ENCODE measurements at places on chromosomes 2 and 18. TPM values are rescaled to one million over a fixed set of nuclear protein-coding genes. Genes with fewer than 3 reads are reported as not detected.

DNA sequence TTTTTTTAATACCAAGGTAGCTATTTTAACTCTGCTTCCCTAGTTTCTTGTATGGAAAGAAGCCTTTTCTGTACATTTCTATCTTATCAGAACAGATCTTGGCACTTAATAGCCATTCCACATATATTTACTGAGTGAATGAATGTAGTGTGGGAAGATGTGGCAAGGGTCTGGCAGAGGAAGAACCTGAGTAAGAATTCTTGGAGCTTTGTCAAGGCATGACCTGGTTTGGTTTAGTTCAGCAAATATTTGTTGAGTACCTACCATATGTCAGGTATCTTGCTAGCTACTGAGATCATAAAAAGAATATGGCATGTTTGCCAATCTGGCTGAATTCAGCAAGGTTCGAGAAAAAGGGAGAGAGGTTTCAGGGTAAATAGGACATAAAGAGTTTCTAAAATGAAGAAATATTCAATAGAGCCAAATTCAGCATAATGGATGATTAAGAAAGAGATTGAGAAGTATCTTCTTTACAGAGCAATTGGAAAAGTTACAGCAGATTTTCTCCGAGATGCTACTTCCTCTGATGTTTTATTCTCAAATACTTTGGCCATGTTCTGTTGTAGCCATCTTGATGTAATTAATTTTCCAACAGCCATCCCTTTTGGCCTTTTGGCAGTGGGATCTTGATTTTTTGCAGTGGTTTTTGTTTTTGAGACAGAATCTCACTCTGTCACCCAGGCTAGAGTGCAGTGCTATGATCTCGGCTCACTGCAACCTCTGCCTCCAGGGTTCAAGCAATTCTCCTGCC lies 21.7 kb upstream of the MEP1B start:
- DNase-seq, result no peak

DNA sequence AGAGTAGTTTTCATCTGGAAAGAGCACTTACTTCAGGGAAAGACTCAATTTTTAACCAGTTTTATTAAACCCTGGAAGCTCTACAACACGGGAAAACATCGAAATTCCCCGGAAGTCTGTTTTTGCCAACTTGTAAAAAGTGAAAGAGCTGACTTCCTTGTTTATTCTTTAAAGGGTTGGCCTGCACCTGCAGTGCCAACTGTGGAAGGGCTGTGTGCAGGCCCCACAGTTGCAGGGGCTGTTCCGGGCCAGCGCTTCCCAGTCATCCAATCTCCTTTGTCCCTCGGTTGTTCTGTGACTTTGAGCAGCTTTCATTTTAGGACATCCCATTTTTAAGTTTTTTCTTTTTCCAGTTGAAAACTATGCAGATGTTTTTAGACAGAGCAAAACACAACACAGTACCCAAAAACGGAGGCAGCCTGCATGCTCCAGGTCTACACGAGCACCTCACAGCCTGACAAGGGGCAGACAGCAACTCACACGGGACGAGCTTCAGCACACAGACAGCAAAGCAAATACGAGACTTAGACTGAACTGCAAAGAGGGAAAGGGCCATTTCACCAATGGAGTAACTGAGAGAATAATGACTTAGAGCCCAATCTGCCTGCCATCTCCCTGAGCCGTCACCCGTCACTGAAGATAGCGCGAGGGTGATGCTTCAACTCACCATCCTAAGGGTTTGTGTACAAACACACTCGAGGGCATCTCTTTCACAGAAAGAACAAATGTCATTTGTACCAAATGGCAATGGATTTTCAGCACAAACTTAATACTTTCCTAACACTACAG lies 70.6 kb downstream of the EMILIN2 start:
- DNase-seq, result no peak

DNA sequence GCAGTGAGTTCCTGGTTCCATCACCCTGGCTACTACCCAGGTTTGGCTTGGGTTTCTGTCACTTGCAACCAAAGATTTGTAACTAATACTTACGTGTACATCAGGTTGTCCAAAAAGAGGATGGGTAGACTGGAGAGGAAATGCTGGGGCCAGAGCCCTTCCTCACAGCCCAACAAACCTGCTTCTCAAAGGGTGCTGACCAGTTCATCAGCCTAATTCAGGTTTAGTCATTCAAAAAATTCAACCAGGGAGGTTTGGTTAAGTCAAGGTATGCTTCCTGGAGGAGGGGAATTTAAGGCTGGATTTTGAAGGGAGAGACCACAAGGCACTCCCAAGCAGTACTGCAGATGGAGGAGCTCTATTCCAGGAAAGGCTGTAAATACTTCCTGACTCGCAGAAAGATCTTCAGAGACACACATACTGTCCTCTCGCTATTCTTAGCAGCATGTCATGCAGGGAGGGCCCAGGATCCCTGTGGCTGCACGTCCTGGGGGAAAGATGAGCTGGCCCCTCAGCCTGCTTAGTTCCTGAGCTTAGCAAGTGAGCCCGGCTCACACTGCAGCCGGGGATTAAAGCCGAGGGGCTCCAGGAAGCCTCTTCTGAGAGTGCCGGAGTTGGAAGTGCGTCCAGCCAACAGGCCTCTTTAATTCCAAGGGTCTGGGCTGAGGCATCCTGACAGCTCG lies 40.0 kb upstream of the BIN1 start:
- no peak for DNase-seq

DNA sequence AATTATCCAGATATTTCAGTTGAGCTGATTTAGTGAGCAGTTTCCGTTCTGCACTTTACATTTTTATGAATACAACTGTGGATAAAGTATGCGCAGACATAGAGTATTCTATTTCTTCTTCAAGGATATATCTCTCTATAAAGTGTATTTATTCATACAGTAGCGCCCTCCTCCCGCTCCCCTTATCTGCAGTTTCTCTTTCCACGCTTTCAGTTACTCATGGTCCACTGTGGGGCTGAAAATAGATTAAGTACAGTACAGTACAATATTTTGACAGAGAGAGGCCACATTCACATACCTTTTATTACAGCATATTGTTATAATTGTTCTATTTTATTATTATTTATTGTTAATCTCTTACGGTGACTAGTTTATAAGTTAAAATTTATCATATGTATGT lies 19.7 kb upstream of the FHL2 start:
- DNase-seq, result no peak

DNA sequence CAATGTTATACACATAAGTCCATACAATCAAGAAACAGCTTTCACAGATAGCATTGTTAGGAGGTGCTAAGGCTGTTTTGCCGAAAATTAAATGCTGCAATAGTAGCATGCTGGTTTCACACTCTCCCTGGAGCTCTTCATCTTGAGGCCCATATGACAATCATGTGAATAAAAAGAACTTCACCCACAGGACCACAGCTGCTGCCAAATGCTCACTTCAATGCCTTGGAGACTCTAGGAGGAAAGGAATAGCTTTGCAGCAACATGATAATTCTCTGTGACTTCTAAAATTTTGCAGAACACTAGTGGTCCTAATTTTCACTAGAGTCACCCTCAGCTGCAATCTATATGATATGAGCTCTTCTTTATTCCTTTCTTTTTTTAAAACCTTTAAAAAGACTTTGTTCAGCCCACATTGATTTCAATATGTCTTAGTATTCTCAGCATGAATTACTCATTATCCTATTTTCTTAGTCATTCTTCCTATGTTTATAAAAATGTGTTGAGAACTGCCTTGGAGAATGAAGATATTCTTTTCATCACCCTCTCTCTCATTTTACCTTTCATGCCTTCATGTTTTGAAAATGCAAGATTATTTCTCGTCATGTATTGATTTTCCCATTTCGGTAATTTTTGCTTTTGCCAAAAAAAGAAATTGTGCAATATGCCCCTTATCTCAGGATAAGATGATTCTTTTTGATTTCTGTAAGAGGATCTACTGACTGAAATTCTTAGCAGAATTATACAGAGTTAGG lies 108.2 kb downstream of the PDE1A start:
- DNase-seq, result no peak

- DNase-seq, result no peak
Measured at GRCh38 chr2:158635961-158636601, 159.0 kb upstream of the DAPL1 start.

DNA sequence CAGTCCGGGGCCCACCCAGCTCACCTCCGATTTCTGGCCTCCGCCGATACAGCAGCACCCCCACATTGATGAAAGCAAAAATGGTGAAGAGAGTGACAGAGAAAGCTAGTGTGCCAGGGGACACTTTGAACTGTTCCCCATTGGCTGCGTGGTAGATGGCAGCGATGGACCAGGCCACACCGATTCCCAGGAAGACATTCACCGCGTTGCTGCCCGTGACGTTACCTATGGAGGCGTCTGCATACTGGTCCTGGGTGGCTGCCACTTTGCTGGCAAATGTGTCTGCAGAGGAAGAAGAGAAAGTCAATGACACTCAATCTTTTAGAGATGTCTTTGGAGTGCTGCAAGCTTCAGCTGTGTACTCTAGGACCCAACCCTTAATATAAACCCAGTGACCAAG lies 336.3 kb upstream of the THUMPD2 start:
- DNase-seq, result no peak

DNA sequence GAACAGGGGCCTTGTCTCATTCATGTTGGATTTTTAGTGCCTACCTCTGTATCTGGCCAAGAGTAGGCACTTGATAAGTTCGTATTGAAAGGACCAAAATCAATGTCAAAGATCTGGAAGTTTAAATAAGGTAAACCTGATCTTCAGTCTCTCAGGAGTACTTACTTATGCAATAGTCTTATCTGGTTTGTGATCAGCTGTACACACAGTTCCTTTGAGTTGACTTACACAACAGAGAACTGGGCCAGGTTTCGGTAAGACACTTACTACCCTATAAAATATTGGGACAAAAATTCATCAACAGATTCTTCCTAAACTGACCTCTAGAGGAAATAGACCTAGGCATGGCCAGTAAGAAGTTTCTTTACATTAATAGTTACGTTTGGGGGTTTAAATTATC lies 113.6 kb upstream of the NXPH2 start:
- no peak for DNase-seq

DNA sequence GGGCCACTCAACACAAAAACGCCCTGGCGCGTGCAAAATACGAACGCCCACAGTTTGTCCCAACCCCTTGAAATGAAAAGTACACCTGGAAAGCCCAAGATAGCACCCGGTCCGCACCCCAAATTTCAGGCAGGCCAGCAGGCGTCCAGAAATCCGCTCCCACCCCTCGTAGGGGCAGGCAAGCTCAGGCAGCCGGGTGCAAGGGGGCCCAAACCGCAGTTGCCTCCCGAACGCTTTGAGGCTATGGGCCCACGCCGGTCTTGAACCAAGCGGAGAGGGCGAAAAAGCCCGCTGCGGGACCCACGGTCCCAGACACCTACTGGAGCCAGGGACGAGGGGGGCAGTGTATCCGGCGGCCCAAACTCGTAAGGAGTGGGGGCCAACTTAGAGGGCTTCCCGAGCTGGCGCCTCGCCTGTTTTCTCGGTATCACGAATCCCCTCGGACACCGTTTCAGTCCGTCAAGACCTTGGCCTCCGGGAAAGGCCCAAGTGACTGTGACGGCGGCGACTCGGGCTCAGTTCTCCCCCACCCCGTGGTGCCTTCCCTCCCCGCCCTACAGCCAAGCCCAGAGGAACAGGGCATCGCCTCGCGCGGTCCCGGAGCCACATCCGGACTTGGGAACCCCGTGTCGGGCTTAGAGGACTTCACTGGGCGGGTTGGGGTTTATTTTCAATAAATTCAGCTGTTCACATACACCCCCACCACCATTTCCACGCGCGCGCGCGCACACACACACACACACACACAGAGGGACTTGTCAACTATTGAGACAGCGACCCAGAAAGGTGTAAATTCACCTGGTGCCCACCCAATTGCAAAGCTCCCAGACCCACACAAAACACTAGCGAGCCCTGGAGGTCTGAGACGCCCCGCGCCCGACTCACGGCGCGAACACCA lies 6.2 kb upstream of the SATB2 start:
- no peak for DNase-seq

DHRS9 gene
- total RNA-seq, result 4.9 TPM

MOGAT1 gene
- total RNA-seq, result 0.45 TPM

GRCh38 chr18:63368611-63369010 lies 1.6 kb upstream of the KDSR start:
- no peak for DNase-seq

DNA sequence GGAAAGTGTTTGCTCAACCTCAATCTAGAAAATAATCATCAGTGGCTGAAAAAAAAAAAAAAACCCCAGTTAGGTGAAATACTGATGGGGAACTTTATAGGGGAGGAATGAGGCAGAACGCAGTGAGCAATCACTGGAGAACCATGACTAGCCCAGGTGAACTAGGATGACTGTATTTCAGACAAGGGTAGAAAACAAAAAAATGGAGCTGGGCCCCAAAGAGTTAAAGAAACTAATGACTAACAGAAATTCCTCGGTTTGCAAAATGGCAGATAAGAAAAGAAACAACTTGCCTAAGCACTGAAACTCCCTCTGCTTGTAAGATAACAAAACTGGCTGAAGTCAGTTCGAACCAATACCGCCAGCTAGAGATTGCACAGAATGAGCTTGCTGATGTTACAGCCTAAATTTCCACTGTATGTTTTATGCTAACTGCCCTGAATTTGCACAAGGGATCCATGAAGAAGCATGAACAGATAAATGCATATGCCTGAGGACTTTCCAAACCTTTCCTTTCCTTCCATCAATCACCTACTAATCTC lies 245.9 kb downstream of the METTL4 start:
- DNase-seq, result no peak

CCL20 gene
- total RNA-seq, result 0.76 TPM

DNA sequence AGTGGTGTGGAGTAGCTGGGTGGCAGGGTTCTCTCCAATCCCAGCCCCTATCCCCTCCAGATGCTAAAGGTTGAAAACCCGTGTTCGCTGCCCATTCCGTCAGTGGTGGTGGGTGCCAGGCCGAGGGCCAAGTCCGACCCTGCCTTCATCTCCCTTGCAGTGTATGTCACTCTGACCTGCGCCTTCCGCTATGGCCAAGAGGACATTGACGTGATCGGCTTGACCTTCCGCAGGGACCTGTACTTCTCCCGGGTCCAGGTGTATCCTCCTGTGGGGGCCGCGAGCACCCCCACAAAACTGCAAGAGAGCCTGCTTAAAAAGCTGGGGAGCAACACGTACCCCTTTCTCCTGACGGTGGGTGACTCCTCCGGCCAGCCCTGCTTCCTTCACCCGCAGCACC lies 12.9 kb downstream of the SAG start:
- DNase-seq, result no peak

- no peak for DNase-seq
Measured at GRCh38 chr2:59737299-59737698, 816.2 kb downstream of the BCL11A start.

DYNAP gene
- total RNA-seq, result not detected

ZBTB7C gene
- 44.2 TPM for total RNA-seq

GRCh38 chr18:44039826-44040225 lies 640.9 kb upstream of the SETBP1 start:
- DNase-seq, result no peak

GALNT14 gene
- 1.2 TPM for total RNA-seq

GCG gene
- not detected for total RNA-seq

DNA sequence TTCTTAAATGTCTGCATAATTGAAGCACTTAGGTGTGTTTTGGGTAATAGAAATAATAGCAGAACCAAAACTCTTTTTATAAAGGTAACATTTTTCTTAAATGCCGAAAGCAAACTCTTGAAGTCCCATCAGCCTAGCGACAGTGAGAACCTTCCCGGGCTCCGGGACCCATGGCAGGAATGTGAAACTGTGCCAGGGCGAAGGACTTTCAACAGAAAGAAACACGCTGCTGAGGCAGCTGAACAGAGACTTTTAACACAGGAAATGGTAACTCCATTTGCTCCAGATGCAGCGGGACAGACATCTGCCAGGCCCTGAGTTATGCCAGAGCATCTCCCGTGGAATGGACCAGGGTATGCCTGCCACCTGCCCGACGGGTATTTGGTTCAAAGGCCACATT lies 34.3 kb downstream of the SALL3 start:
- no peak for DNase-seq

- no peak for DNase-seq
Measured at GRCh38 chr2:46535360-46535759, 56.0 kb downstream of the TMEM247 start.

Data from sciatic nerve (tissue), 2 donors.